Foreskin fibroblast (primary cell): ENCODE measurements at places on chromosomes 3 and 15.

DNA sequence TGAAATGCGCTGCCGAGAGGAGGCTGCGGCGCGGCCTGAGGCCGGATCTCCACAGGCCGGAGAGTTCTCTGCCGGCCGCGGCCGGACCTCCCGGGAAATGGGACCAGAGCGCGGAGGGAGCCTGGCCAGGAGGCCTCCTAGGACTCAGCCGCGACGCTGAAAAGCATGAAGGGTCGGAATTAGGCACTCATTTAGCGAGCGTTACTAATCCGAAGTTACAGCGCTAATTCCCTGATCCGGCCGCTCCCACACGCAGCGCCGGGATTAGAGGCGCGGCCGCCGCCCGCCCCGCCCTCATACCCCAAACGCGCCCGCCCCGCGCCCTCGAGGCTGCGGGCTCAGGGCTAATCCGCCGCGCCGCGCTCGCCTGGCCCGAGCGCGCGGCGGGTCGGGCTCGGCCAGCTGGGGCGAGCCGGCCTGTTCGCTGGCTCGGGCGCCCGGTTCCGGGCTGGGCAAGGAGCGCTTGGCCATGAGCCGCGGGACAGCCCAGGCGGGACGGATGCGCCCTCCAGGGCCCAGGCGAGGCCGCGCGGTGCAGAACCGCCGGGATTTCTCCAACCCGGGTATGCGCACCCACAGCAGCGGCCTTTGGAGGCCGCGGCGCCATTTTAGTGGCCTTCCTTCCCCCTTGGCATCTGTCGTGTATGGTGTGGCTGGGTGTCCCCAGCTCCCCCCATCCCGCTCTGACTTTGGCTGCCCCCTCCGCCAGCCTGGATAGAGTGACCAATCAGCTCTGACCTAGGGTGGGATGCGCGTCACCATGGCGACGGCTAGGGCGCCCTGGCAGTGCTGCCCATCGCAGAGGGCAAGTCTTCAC, 36.8 kb upstream of the POLG start:
- peak; percentile 21 for DNase-seq

- no peak for DNase-seq
These were observed 5.4 kb downstream of the CCDC12 start for GRCh38 chr3:46971151-46971550.

DNA sequence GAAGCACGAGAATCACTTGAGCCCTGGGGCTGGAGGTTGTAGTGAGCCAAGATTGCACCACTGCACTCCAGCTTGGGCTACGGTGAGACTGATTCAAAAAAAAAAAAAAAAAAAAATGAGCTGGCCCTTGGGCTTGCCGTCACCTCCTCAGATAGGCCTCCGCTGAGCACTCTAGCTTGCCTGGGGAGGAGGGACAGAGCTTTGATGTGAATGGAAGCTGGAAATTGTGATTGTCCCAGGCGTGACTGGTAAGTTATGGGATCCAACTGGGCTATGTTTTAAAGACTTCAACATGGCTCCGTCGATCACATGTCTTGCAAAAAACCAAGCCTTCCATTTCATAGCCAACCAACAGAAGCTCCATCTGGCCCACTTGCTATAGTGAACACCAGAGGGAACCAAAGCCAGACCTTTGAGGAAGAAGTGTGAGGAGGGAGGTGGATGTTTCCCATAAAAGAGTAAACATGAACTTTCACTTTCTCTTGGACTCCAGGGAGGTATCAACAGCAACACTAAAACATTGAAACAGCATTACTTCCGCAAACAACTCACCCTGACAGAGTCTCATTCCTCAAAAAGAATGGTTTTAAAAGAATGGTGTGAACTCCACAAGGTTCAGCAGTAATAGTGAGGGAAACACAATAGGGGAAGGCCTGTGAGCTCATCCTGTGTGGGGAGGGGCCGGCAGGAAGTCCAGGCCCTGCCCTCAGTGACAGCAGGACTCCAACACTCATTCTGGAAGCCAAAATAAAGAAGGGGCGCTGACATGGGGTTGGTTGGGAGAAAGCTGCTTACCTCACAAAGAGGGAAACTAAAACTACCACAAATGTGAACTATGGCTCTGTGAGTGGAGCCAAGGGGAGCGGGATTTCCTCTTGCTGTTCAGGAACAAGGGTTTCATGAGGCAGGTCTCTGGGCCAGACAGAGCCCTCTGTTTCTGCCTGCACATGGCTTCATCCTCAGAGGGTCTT, 59.2 kb upstream of the IL12A start:
- peak; percentile 79 for DNase-seq

DNA sequence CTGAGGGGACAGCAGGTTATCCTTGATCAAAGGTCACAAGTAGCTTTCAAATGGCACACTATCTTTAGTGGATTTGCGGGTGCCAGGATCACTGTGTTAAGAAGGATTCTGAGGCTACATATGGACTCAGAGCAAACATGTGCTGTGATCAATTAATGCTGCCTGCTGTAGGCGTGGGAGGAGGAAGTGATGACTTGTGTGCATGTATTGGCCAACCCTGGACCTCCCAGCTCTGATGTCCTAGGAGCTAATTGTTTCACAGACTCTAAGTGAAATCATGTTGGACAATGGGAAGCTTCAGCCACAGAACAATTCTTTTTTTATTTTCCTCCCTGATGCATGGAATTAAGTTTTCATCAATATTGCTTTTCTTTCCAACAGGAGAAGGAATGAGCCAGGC, 24.4 kb downstream of the FAH start:
- peak; percentile 77 for DNase-seq

GRCh38 chr15:64274341-64274950, 81.5 kb downstream of the CSNK1G1 start:
- no peak for DNase-seq

DNA sequence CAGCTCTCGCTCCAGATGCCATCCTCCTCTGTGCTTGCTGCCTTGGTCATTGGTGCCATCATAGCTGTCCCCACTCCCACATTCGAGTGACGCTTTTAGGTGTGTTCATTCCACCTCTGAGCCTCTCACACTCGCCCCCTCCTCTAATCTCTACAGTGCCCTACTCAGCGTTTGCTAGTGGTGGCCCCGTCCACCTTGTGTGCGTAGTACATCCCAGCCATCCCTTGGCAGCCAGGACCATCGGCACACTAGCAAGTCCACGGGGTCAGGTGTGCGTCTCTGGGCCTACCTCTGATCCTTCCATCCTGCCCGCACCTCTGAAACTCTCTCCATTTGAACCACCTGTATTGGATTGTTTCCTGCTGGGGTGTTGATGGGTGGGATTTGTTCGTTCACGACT, 54.2 kb upstream of the RGMA start:
- no peak for DNase-seq

DNA sequence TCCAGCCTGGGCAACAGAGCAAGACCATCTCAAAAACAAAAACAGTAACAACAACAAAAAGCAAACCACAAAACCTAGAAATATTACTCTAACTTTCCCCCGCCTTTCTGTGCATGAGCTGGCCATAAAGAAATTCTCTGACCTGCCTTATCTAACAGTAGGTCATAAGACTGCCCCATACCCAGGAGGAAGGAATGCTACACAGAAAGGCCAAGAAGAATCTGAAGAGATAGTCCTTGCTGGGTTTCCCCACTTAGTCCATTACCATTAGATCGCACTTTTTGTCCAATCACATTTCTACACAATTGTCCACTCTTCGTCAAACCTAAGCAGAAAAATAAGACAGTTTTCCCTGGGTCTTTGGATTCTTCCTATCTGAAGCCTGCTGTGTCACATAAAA, 23.5 kb downstream of the CIAO2A start:
- no peak for DNase-seq

- no peak for DNase-seq
These were observed 380.2 kb downstream of the DIPK2A start for GRCh38 chr3:144351773-144352365.

DNA sequence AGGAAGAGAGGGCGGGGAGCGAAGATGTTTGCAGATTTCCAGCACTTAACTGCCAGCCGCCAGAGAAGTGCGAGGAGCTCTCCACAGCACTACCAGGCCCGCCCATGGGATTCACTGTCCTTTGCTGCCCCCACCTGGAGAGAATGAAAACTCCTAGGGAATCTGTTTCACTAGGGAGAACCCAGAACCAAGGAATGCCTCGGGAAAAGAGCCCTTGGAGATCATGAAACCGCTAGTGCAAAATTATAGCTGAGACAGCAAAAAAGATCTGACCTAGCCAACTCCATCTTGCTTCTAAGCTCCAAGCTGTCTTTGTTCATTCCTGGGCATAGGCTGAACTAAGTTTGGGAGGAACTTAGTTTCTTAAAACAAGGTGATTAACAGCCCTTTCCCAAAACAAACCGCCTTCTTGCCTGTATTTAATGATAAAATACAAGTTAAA, 82.6 kb upstream of the GCNT3 start:
- DNase-seq: peak; percentile 77

DNA sequence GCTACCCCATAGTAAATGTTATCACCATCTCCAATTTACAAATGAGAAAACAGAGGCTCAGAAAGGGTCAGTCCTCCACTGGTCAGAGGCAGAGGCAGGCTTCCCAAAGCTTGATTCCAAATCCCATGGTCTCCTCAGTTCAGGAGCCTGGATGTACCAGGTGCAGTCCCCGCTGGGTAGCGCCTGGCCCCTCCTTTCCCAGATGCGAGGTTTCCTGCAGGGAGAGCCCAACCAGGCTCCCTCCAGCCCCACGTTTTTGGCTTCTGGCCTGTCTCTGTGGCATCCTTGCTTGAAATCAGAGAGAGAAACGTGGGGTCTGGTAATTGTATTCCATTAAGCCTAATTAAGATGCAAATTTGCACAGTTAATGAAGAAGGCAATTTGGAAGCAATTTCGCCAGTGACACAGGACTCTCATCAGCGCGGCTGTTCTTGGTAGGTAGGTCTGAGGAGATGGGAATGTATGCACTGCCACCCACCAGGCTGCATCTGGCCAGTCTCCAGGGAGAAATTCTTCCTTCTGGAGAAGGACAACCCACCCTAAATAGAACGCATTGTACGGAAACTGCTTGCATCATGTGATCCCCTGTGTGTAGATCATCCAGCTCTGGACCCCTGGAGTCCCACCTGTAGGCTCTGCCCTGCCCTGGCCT, 50.5 kb downstream of the HRH1 start:
- no peak for DNase-seq

DNA sequence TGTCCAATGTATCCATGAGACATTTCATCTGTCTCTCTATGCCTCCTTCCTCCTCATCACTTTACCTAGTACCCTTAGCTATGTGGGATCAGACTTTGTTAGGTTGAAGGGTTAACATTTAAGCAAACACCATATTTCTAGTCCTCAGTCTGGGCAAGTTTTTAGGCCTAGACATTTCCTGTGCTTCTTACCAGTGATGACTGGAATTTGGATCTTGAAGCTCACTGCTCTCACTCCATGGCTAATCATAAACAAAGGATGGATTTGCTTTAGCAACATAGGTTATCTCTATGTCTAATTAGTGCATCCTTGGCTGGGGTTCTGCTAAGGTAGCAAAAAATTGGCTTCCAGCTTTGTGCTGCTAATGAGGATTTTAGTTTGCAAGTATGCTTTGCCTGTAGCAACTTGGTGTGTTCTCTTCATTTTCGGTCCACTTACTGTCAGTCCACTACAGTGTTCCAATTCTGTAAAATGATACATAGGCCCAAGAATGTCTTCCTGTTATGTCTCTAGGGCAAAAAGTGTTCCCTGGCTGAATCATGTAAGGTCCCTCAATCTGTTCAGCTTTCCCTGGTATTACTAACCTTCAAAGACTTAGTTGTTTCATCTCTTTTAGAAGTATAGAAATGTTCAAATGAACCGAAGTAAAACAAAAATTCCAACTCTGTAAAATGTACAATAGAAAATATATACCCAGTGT, 615.4 kb downstream of the CADM2 start:
- no peak for DNase-seq
